ENCODE measurements at places on chromosomes 1 and 21.

GRCh38 chr1:16189921-16190621 lies 22.4 kb downstream of the ARHGEF19 start:
- no peak for DNase-seq

GRCh38 chr1:209620487-209620884 lies 31.7 kb downstream of the LAMB3 start:
- DNase-seq, result no peak

- DNase-seq, result no peak
These were observed 38.6 kb downstream of the CYYR1 start for GRCh38 chr21:26534517-26534916.

GRCh38 chr1:233295237-233295974 lies at the start of gene PCNX2:
PCNX2 (minus strand) TSS chr1:233295725; CDS start chr1:233295478, 247 bp downstream.
- peak; percentile 53 for DNase-seq

DNA sequence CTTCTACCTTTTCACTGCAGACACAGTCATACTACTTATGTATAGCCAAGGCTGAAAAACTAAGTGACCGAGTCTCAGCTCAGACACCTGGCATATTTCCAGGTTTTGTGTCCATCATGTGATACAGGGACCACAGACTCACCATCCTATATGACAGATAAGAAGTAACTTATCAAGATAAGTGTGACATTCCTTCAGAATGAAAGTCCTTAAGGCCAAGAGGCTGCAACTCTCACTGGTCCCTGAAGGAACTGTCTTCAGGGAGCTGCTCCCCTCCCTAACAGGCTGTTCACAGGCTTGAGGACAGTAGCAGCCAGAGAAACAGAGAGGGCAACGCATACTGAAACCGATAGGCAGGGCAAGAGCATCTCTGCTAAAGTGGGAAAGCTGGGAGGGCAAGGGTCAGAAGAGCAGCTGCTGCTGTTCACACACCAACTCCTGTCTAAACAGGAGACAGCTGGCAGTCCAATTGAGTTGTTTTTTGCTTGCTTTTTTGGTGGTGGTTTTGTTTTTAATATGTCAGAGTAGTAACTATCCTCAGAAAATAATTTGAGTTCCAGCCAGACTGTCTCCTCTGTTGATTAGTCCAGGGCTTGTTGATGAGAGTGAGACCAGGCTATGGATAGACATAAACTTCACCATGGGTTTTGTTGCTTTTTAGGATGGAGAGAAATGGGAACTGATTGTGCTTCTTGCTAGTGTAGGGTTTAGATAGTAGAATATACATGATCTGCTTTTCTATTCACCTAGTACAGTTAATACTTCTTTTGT lies 67.7 kb downstream of the MACF1 start:
- DNase-seq, result no peak

GRCh38 chr1:110533230-110533629 lies 14.3 kb upstream of the KCNA10 start:
- no peak for DNase-seq

DNA sequence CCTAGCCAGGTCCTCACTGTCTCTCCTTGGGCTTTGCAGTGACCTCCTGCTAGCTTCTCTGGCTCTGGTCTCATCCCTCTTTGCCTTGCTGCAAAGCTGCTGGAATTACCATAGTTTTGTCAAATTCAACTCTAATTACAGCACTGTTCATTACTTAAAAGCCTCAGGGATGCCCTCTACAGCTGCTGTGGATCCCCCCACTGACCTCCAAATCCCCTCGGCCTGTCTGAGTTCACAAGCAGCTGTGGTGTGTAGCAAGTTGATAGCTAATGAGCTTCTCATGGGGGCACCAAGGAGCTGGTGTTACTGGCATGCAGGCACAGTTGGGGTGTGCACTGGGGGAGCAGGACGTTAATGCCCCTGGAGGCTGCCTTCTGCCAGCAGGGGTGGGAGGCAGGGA lies 24.8 kb downstream of the NIPAL3 start:
- no peak for DNase-seq

GRCh38 chr1:25568090-25568833 lies 24.9 kb downstream of the LDLRAP1 start:
- peak; percentile 49 for DNase-seq

DNA sequence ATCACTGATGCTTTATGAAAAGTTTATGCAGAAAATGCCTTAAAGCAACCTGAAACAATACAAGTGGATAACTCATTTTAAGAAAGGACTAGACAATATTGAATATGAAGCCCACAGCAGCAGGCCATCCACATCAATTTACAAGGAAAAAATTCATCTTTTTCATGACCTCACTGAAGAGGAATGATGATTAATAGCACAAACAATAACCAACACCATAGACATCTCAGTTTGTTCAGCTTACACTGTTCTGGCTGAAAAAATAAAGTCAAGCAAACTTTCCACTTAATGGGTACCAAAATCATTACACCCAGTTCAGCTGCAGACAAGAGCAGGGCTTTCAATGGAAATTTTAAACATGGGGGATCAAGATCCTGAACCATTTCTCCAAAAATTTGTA lies 380.6 kb upstream of the NEGR1 start:
- no peak for DNase-seq

GRCh38 chr1:175204330-175204729 lies 11.8 kb upstream of the KIAA0040 start:
- DNase-seq, result no peak

GRCh38 chr1:94863919-94864318 lies 43.8 kb downstream of the SLC44A3 start:
- DNase-seq, result peak; percentile 58

- DNase-seq, result no peak
These were observed 37.9 kb downstream of the TMPRSS2 start for GRCh38 chr21:41470054-41470453.

DNA sequence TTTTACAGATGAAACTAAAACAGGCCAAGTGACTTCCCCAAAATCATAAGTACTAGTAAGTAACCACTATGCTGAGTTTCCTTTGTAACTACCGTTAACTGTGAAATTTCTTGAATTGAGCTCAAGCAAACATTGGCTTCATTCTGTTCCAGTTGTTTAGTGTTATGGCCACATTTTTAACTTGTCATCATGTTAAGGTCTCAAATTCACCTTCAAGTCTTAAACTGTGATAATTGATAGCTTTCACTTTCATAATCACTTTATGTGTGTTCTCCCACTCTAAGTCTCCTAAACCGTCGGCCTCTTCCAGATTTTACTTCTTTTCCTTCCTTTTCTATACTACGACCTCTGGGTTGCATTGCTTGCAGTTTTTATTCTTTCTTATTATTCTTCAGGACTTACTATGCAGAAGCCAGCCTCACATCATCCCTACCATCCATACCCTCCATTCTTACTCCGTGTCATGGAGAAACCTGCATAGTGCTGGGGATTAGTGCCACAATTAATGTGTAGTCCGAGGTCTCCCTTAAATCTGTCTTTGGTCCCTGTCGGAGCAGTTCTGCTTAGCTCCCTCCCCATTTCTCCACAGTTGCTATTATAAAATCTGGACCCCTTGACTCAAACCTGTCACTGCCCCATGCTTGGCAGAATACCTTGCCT lies 5.8 kb downstream of the KIF1B start:
- DNase-seq, result no peak

DNA sequence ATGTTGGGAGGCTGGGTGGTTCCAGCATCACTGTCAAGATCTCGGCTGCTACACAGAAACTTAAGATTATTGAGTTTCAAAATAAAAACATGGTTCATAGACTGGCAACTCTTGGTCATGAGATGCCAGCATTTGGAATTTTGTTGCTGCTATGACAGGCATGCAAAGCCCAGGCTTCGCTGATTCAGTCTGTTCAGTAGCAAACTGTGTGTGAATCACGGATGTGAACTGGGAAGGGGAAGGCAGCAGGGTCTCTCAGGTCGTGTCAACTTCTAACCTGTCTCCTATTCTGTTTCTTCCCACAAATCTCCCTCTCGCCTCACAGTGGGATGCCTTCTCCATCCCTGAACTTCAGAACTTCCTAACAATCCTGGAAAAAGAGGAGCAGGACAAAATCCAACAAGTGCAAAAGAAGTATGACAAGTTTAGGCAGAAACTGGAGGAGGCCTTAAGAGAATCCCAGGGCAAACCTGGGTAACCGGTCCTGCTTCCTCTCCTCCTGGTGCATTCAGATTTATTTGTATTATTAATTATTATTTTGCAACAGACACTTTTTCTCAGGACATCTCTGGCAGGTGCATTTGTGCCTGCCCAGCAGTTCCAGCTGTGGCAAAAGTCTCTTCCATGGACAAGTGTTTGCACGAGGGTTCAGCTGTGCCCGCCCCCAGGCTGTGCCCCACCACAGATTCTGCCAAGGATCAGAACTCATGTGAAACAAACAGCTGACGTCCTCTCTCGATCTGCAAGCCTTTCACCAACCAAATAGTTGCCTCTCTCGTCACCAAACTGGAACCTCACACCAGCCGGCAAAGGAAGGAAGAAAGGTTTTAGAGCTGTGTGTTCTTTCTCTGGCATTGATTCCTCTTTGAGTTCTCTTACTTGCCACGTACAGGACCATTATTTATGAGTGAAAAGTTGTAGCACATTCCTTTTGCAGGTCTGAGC lies 25.5 kb downstream of the EIF2D start:
- no peak for DNase-seq

- no peak for DNase-seq
These were observed 359.1 kb downstream of the BARHL2 start for GRCh38 chr1:90357995-90358394.

- no peak for DNase-seq
These were observed 40.8 kb upstream of the TP53BP2 start for GRCh38 chr1:223886516-223886921.

DNA sequence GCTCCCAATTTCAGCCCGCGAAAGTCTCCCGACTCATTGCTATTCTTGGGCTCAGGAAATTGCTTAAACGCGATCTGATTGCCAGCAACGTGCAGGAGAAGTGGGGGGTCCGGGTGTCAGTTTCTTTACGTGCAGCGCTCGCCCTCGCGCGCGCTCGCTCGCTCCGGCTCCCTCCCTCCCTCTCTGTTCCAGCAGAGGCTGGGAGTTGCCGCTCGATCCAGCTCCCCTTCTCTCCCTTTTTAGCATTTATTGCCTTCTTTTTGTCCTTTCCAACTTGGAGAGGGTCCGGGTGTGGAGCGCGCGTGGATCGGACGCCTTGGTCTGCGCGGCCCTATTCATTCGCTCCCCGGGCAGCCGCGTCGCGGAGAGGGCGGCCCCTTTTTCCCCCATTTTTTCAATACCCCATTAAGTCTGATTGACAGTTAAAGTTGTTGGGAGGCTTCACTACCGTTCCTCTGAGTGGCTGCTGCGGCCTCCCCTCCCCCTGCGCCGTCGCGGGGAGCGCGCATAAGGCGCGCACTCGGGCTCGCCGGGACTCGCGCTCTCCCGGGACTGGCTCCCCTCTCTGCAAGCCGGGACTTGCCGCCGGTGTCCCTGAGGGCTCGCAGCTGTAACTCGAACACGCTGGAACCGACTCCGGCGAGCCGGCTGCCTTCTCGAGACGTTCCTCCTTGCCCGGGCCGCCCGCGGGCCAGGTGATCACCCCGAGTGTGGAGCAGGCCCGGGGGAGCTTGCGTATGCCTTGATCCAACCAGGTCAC lies at the start of gene DHRS3:
TSS of gene DHRS3 (minus strand) at position 310 of the 760 bp plus-strand sequence. CDS start 862 bp downstream, outside the sequence.
- DNase-seq, result peak; percentile 79

GRCh38 chr1:41464885-41465284 lies 19.6 kb downstream of the EDN2 start:
- DNase-seq, result no peak

- DNase-seq, result no peak
These were observed 103.9 kb downstream of the PTPN14 start for GRCh38 chr1:214447557-214447871.

GRCh38 chr21:35394634-35395369 lies 345.7 kb upstream of the RUNX1 start:
- DNase-seq, result no peak

GRCh38 chr1:23667411-23667810 lies 24.2 kb upstream of the RPL11 start:
- DNase-seq, result no peak

DNA sequence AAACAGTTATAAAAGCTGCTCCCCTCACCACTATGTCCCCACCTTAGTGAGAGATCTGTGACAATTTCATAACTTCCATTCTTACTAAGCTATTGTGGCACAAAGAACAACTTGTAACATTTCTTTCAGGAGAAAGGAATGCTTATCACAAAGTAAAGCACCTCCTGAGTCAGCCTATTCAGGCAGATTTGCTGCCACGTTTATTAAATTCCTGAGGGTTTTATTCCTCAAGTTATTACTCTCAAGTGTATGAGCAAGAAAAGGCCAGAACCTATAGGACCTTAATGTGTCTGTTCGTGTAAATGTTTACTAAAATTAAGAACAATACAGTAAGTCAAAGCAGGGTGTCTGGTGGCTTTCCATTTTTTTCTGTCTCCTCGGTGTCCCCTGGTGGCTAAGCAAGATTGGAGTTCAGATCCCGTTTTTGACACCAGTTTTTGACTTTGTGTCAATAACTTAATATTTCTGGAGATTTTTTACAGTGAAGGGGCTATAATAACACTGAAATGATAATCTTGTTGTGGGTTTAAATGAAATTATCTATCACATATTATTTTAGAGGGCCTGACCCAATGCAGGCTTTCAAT lies 1539.6 kb downstream of the BRINP3 start:
- DNase-seq, result no peak

- no peak for DNase-seq
These were observed 41.4 kb downstream of the RGS5 start for GRCh38 chr1:163161337-163161736.

- DNase-seq, result no peak
These were observed 3.6 kb downstream of the BEND5 start for GRCh38 chr1:48773133-48773532.

DNA sequence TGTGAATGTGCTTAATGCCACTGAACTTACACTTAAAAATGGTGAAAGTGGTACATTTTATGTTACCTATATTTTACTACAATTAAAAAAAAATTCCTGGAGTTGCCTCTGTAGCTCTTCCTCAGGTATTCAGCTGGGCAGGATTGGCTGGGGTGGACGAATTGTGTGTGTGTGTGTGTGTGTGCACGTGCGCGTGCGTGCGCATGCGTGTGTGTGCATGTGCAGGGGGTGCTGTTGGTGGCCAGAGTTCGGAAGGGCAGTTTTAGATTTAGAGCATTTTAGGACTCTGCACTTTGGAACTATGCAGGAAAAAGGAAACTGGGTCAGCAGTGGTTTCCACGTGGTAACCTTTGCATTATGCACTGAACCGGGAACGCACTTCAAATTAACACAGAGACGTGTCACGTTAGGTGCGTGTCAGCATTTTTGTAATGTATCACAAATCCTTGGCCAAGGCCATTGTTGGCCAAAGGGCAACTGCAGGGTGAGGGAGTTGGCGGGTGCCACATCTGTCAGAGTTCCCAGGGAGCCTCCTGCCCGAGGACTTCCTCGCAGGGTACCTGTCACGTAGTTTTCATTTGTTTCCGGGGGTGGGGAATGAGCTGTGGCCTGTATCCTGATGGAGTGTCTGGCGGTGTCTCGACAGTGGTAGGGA lies 312.8 kb downstream of the CAMTA1 start:
- DNase-seq, result no peak

DNA sequence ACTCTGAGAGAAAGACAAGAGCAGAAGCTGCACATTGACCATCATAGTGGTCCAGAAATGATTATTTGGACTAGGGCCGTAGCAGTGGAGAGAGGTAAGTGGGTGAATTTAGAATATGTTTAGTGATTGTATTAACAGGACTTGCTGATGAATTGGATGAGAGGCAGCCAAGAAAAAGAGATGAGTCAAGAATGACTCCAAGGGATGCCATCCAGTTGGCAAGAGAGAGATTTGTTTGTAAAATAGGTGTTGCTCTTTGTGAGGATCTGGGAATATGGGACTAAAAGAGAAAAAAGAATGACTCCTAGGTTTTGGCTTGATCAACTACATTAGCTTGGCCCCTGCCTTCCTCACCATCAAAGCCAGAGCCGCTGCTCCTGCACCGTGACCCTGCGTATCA lies 54.2 kb upstream of the ARTN start:
- no peak for DNase-seq
